Thyroid gland (tissue), 4 donors: ENCODE measurements at places on chromosomes 6 and 20. TPM values are rescaled to one million over a fixed set of nuclear protein-coding genes. Genes with fewer than 3 reads are reported as not detected.
A peak's percentile ranks its signal among the peaks of the same experiment; 100 is the strongest.

GRCh38 chr6:79670789-79671188 lies 39.7 kb downstream of the SH3BGRL2 start:
- H3K27ac ChIP-seq: peak overlapping the region; percentile 89
- no peaks in the 10 kb centered on the region for H3K36me3 ChIP-seq
- H3K4me1 ChIP-seq: peaks cover 41% of the 10 kb centered on the region
- no peak for DNase-seq
- H3K27me3 ChIP-seq: no peaks in the 10 kb centered on the region

- no peaks in the 10 kb centered on the region for H3K27me3 ChIP-seq
- peaks cover 6% of the 10 kb centered on the region for H3K4me1 ChIP-seq
- no peak overlapping the region for H3K4me3 ChIP-seq
- peak; percentile 46 for DNase-seq
- no peaks in the 10 kb centered on the region for H3K36me3 ChIP-seq
These were observed 441.1 kb upstream of the JARID2 start for GRCh38 chr6:14804785-14805210.

DNA sequence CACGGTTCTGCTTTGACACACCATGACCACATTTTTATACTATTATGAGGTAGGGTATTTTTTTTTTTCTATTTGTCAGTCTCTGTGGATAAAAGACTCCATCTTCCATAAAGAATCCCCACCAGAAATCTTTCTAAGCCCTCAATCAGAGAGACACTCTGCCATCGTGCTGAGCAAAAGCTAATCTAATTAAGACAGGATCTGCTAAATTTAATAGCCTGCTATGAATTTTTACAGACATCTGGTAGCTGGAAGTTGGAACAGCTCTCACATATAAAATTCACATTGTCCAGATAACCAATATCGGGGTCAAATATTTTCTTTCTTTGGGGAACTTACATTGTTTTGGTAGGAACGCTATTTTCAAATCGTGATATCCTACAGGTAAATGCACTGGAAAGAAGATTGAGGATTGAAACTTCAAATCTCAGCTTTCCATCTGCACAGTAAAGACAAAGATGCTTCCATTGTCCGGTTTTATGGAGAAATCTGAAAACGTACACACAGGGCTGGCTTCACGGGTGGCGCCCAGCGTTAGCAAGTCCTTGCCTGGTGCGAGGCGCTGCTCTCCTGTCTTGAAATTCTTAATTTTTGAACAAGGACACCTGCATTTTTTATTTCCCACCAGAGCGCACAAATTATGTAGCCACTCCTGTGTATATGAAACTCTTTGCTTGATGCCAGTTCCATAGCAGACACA lies 573.8 kb upstream of the NOX3 start:
- no peaks in the 10 kb centered on the region for H3K4me1 ChIP-seq
- H3K27me3 ChIP-seq: no peaks in the 10 kb centered on the region
- no peak overlapping the region for H3K4me3 ChIP-seq
- H3K36me3 ChIP-seq: no peaks in the 10 kb centered on the region

Gene ZBP1
- total RNA-seq: 1.5 TPM

Gene OPRM1
- not detected for total RNA-seq
